ENCODE measurements at places on chromosomes 12 and 14. TPM values are rescaled to one million over a fixed set of nuclear protein-coding genes. Genes with fewer than 3 reads are reported as not detected.

Gene HECTD4
- total RNA-seq = 28.2 TPM

Gene LRTM2
- not detected for total RNA-seq

Gene KRT85
- not detected for total RNA-seq

Gene MAP3K9
- total RNA-seq = 1.5 TPM

Gene POLE2
- total RNA-seq = 0.78 TPM

Gene KNTC1
- 2.7 TPM for total RNA-seq

Gene SLC6A12
- 2.7 TPM for total RNA-seq

Gene TCL1B
- not detected for total RNA-seq

Gene KCNH3
- total RNA-seq = 0.97 TPM

Gene LPAR5
- 2.6 TPM for total RNA-seq

Gene LAG3
- 0.57 TPM for total RNA-seq

Gene TMEM132C
- 0.27 TPM for total RNA-seq

Gene BDKRB2
- 0.57 TPM for total RNA-seq

Gene ORMDL2
- total RNA-seq = 23.0 TPM

Gene KRT5
- total RNA-seq = not detected

Gene FIGNL2
- 0.32 TPM for total RNA-seq

Gene LYZ
- 32.9 TPM for total RNA-seq

Gene SMCO2
- total RNA-seq = 0.38 TPM

Gene BCL11B
- total RNA-seq = 0.16 TPM

Gene SMIM41
- total RNA-seq = not detected

Gene RAB21
- 191 TPM for total RNA-seq

Gene FAM90A1
- not detected for total RNA-seq

Gene IFI27
- total RNA-seq = 147 TPM

Gene OVCH1
- not detected for total RNA-seq

Gene NFE2
- total RNA-seq = 1.2 TPM

Gene KIAA0586
- 17.0 TPM for total RNA-seq

Gene PPHLN1
- total RNA-seq = 33.7 TPM

Gene KRT77
- not detected for total RNA-seq

Gene SLC7A8
- 4.4 TPM for total RNA-seq

Gene RTN1
- 0.97 TPM for total RNA-seq

Gene HOTAIR
- total RNA-seq = not detected

Gene PPM1H
- 4.0 TPM for total RNA-seq

Gene COPS7A
- 64.7 TPM for total RNA-seq

Gene USP44
- 0.35 TPM for total RNA-seq

Gene EML5
- 0.24 TPM for total RNA-seq

Gene XRCC3
- 3.9 TPM for total RNA-seq

Gene AMN
- total RNA-seq = not detected

Gene KCNJ8
- total RNA-seq = 38.0 TPM

Gene NR1H4
- total RNA-seq = not detected

Gene AJUBA
- 14.0 TPM for total RNA-seq

Gene CMKLR1
- 21.0 TPM for total RNA-seq

Gene DHRS4
- 26.0 TPM for total RNA-seq

Gene SERPINA9
- not detected for total RNA-seq

Gene CCDC184
- total RNA-seq = 0.67 TPM

Gene NOVA1
- total RNA-seq = 4.4 TPM

Gene GAPDH
- total RNA-seq = 4,827 TPM

Gene FBXW8
- total RNA-seq = 10.4 TPM

Gene GYS2
- total RNA-seq = not detected

Gene GRIP1
- total RNA-seq = 0.81 TPM

Gene FBXO34
- total RNA-seq = 17.4 TPM

Gene TAS2R20
- 1.3 TPM for total RNA-seq

Gene ANO4
- 0.30 TPM for total RNA-seq

Gene KRT6B
- total RNA-seq = not detected

Measured in cardiac septum (tissue), 1 donor.